MCF 10A (cell line): ENCODE measurements at places on chromosomes 7 and 10. TPM values are rescaled to one million over a fixed set of nuclear protein-coding genes. Genes with fewer than 3 reads are reported as not detected.

The NEUROG3 gene
- total RNA-seq, result not detected in 2 replicates

The CRYGN gene
- not detected in 2 replicates for total RNA-seq

The TAS2R39 gene
- total RNA-seq, result not detected in 2 replicates

The MYO1G gene
- 0.14 and 0.15 TPM in 2 replicates for total RNA-seq

The PCGF6 gene
- 7.2 and 7.3 TPM in 2 replicates for total RNA-seq

The UNC5B gene
- 80.5 and 82.4 TPM in 2 replicates for total RNA-seq

The IGF2BP3 gene
- 27.0 and 29.8 TPM in 2 replicates for total RNA-seq

The LRRN3 gene
- not detected in 2 replicates for total RNA-seq

The DNAH11 gene
- total RNA-seq, result 0.81 and 0.91 TPM in 2 replicates
